Stimulated activated CD4-positive, alpha-beta T cell treated with anti-CD3 and anti-CD28 coated beads, TNF-alpha, amount 100 ng/mL, for 4 hours (primary cell): ENCODE measurements at places on chromosomes 16 and 17.

DNA sequence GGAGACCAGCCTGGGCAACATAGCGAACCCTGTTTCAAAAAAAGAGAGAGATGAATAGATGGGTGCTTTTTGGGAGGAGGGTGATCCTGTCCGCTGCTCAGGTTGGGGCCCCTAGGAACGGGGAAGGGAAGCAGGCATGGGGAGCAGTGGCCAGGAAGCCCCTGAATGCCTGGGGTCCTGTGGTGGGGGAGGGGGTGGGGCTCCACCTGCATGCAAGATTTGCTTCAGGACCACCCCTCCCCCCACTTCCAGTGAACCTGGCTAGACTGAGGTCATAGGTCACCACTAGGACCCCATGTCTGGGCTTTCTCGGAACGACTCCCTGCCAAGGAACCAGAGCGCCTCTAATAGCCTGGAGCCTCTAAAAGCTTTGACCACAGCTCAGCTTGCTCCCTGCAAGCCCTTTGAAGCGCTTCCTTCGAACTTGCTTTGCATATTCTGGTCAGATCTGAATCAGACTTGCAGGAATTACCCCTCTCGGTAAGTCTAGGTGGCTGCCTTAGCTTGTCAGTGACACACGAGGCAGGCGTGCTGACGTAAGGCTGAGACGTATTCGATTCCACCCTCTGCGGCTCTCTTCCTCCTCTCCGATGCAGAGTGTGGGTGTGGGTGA, 3.7 kb downstream of the SOCS3 start:
- peak; percentile 59 for DNase-seq

GRCh38 chr17:50562242-50563091, 2.0 kb downstream of the CACNA1G start:
- DNase-seq, result no peak

DNA sequence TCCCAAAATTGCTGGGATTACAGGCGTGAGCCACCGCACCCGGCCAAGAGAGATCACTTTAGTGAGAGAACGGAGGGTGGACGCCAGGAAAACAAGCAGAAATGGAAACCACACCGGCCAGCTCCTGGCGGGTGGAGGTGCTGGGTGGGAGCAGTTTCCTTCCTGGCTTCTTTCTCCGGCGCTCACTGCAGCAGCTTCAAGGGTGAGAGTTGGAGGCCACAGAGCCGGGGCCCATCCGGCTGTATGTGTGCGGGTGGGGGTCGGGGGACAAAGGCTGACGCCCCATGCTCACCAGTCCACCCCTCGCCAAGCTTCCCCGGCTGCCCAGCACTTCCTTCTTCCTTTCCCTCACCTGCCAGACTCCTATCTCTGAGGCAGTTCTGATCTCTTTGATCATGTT, 13.5 kb upstream of the BHLHA9 start:
- no peak for DNase-seq

DNA sequence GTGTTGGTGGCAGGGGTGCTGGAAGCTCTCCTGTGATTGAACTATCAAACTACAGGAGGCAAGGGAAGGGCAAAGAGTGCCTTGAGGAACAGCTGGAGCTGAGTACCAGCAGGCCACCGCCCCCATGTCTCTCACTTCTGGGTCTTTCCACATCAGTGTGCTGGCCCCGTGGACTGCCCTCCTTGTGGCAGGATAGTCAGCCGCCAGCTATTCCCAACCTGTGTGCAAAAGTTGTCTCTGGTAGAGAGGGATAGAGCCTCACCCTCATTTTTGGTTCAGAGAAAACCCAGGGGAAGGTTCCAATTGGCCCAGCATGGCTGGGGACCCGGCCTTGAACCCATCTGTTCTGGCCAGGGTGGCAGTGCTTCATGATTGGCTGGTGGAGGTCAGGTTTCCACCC, 211.8 kb downstream of the IRF8 start:
- DNase-seq, result no peak

GRCh38 chr17:20774472-20775135, 195.1 kb downstream of the CDRT15L2 start:
- no peak for DNase-seq

DNA sequence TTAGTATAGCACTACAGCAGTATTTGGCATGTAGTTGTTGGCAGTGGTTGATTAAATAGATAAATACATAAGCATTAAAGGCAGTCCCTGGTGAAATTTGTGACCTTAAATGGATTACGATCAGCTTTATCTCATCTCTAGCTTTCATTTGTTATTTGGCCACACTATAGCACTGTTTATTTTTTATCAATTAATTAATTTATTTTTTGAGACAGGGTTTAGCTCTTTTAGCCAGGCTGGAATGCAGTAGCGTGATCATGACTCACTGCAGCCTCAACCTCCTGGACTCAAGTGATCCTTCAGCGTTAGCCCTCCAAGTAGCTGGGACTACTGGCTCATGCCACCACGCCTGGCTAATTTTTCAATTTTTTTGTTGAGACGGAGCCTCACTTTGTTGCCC, 18.7 kb upstream of the ARHGAP17 start:
- no peak for DNase-seq

DNA sequence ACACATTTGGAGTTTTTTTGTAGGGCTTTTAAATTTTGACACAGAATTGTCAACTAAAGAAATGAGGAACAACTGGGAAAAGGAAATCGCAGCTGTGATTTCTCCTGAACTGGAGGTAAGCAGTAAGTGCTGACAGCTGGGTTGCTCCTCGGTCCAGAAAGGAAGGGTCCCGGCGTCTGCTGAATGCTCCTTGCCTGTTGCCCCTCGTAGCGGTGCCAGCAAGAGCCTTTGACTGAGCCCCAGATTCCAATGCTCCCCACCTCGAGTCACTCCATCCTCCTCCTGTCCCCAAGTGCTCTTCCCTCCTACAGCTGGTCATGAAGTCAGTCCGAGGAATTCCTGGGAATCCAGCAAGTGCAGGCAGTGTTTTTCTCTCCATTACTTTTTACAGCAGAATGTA, 32.0 kb upstream of the ENDOV start:
- DNase-seq, result no peak

DNA sequence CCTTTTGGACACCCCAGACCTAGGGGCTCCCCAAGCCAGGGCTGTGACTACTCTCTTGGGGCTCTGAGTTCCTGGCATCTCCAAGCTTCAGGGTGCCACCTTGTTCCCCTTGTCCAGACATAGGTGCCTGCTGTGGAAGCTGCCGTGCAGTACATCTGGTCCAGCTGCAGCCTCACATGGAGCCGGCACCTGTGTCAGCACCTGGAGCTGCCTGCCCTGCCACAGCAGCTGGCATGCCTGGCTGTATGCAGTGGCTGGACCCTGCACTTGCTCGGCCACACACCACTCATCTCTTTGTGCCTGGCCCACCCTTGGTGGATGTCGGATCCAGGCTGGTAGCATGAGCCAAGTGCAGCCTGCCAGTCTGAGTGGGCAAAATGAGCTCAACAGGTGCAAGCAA, 775.8 kb downstream of the CDH11 start:
- DNase-seq, result no peak

DNA sequence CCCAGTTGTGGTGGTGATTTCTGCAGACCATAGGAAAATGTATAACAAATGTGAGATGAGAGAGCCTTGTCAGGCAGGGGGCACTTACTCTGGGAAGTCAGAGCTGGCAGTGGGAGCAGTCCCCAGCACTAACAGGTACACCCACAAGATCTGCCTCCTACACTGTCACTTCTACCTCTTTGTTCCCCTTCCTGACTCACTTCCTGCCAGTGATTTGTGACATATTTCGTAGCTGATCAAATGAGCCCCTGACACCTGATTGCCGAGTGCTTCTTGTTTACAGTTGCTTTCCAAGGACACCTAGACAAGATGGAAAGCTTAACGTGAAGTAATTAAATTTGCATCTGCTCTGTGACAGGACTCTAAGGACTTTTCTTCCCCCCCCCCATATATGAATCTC, 40.5 kb downstream of the FTO start:
- DNase-seq, result peak; percentile 1

- no peak for DNase-seq
Observed at GRCh38 chr17:79220713-79221291, 146.2 kb downstream of the ENGASE start.

GRCh38 chr16:89482817-89483205, 7.5 kb downstream of the ANKRD11 start:
- no peak for DNase-seq

DNA sequence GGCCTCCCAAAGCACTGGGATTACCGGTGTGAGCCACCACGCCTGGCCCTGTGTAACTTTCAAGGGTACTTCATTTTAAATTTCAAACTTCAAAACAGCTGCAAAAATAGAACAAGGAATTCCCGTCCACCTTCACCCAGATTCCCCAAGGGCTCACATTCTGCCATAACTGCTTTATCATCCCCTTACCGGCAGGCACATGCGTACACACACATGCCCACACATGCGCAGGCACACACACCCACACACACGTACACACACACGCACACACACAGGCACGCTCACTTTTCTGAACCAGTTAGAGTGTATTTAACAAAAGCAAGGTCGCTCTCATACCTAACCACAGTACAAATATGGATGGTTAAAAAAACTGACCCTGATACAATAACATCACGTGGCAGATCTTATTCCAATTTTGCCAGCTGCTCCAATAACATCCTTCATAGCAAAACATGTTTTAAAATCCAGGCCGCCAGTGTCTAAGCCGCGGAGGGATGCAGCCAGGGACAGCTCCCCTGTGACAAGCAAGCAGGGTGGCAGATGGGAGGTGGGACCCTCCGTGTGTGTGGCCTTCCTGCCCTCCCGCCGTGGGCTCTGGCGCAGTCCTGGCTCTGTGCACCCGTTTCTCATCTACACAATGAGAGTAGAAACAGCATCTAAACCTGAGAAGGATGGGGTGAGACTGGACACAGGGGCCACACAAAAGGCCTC, 23.1 kb downstream of the PDIA2 start:
- DNase-seq, result no peak

GRCh38 chr17:49516180-49516579, 21.1 kb downstream of the NGFR start:
- DNase-seq, result no peak

DNA sequence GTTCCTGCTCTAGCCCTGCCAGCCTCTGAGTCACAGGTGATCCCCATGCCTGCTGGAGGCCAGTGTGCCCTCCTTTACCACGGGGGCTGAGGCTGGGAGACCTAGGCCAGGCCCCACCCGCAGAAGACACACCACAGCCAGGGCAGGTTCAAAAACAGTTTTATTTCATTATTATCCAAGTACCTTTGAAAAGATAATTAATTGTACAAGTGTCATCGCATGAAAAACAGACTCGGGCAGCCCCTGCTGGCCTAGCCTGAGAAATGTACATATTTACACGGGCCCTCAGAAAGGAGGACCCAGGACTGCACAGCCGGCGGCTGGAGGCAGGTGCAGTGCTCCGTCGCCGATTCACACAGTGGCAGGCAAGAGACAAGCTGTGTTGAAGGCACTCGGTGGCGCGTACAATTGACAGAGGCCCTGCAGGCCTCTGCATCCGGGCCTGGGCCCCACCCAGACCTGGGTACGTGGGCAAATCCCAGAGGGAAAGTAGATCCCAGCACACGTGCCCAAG, 4.4 kb downstream of the PDIA2 start:
- DNase-seq, result no peak

DNA sequence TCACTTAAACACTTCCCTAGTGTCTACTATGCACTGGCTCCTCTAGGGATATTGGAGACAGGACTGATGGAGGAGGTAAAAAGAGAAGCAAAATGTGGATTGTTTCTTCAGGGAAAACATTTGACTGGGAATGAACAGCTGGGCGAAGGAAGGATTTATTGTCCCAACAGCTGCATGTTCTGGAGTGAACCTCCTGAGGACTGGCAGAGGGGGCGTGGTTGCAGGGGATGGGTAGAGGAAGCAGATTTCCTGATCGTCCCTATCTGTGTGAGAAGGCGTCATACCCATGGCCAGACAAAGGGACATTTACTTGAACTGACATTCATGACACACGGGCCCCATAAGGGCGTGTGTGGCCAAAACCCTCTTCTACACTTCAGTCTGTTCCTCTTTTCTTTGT, 321.5 kb downstream of the MAP2K4 start:
- DNase-seq, result no peak

DNA sequence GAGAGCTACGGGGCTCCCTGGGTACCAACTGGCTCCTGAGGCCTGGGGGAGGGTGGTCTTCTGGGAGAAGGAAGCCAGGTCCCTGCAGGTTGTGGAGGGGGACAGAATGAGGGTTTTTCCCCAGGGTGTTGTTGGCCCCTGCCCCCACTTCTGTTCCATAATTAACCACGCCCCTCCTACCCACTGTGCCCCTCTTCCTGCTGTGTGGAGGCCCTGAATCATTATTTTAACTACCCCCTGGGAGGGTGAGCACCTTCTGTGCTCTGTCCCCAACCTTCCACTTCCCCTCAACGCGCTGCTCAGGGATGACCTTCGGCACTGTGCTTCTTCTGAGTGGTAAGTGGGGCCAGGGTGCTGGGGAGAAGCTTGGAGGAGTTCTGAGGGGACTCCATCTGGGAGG, at the start of gene ITGAD:
ITGAD (plus strand) TSS at position 280 of the 400 bp plus-strand sequence; CDS start at position 306, 26 bp downstream.
- no peak for DNase-seq

GRCh38 chr17:51537996-51538550, 277.7 kb downstream of the UTP18 start:
- no peak for DNase-seq

DNA sequence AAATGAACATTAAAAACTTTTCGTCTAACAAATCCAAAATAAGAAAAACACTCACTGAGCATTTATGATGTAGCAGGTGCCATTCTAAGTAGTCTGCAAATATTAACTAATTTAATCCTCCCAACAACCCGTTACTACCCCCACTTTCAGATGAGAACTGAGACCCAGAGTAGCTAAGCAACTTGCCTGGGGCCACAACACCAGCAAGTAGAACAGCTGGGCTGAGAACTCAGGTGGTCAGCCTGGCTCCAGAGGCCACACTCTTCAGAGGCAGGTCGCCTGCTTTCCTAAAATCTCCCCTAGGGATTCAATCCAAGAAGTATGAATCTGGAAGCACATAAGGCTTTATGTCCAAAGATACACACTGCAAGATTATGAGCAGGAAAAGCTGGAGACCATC, 6.2 kb downstream of the MBTPS1 start:
- DNase-seq, result no peak

GRCh38 chr17:81543339-81543675, 8.8 kb downstream of the FAAP100 start:
- no peak for DNase-seq

DNA sequence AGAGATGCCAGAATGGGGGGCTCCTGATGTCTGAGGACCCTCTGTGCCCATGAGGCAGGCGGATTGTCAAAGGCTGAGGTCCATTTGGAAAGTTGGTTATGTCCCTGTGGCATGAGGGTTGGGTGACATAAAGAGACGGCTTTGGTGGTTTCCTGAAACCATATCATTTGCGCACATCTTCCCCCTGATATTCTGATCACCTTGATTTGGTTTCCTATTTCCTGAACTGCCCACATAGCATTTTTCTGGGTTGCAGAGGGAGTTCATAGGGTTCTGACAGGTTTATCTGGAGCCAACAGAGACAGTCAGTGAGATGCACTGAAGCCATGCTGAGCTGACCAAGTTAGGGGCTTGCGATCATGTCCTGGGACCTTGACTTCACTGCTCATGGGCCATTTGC, 15.7 kb upstream of the RNF222 start:
- no peak for DNase-seq
